ENCODE measurements at places on chromosomes 1 and 21.

DNA sequence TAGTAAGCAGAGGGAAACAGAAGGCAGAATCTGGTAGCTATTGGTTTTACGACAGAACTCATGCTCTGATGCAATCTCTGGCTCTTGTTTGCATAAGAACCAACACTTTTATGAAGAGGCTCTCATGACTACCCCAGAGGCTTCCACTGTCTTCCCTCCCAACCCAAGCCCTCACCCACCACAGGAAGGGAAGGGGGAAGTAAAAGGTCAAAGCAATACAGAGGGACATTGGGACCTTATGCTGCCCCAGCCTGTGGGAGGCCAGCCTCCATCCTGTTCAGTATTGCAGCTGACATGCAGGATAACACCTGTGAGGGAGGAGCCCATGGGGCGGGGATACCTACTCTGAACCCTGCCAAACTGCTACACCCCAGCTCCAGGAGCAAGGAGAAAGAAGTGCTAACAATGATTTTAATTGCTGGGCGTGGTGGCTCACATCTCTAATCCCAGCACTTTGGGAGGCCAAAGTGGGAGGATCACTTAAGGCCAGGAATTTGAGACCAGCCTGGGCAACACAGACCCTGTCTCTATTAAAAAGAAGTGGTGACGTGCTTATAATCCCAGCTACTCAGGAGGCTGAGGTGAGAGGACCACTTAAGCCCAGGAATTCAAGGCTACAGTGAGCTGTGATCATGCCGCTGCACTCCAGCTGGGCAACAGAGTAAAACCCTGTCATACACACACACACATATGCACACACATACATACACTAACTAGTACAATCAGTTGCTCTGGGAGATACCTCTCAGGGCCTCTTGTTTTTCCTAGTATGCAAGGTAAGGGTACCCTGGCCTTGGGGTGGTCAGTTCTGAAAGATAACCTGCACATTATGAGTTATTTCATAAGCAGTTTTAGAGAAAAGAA, 9.5 kb downstream of the MR1 start:
- DNase-seq: no peak

- DNase-seq: no peak
Measured at GRCh38 chr1:114446198-114446597, 64.8 kb downstream of the TRIM33 start.

DNA sequence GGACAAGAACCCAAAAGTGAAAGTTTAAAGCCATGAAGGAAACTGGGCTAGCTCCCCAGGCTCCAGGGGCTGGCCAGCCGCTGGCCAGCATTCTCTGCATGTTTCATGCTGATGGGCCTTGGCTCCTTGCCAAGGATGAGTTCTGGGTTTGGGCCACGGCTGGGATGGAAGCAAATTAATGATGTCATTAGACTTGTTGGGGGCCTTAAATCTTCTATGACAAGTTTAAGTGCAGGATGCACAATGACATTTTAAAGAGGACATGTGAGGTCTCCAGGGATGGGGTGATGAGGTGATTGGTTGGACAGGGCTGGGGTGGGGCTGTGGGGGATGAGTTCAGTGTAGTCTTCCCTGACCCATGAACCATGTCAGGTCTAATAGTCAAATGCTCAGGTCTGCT, 199.6 kb downstream of the TRABD2B start:
- DNase-seq: no peak

GRCh38 chr1:62724430-62724829, 36.2 kb upstream of the DOCK7 start:
- no peak for DNase-seq

DNA sequence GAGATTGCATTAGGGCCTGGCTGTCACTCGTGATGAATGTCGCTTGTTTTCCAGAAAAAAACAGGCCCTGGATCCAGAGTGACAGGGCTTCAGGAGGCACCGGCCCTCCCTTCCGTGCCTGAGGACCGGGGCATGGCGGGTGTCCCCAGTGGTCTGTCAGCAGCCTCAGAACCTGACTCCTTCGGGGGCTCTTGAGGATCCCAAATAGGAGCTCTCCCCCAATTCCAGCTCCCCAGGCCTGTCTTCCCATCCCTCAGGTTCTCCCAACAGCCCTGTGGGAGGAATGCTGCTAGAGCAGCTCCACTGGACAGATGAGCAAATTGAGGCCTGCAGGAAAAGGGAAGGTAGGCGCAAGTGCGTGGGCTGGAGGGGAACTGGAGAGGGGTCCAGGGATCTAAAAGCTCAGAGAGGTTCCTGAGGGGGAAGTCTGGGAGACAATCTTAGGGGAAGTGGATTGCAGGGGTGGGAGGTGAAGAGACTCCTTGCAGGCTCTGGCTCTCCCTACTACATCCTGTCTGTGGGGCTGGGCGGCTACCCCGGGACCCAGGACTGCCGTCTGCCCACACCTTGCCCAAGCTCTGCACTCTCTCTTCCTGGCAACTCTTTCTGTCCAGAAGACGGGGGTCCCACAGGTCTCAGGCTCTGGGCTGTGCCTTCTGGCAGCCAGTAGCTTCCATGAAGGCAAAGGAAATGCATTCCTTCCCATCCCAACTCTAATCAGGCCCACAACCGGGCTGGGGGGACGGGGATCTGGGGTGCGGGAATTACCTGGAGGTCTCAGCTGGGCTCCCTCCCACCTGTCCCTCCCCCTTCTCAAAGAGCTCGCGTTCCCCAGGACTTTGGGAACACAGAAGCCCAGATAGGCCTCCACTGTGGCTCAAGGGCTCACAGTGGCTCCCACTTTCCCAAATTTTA, 105.7 kb upstream of the CASZ1 start:
- no peak for DNase-seq

GRCh38 chr1:19411612-19412011, 73.7 kb downstream of the CAPZB start:
- no peak for DNase-seq

DNA sequence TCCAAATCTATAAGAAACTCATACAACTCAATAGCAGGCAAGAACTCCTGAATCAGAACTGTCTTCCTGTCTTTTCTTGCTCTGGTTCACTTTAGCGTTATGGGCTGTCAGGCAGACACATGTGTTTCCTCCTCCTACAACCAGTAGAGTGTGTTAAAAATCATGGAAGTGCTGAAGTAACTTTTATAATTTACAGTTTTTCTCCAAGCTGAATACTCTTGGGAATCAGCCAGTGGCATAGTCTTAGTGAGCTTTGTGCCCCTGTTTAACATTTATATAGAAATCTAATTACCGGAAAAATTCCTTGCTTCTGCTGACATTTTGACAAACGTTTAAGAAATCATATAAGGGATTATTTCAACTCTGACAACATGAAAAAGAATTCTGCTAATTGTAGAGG, 113.1 kb upstream of the RGS18 start:
- no peak for DNase-seq

GRCh38 chr1:184889902-184890301, 84.4 kb downstream of the NIBAN1 start:
- no peak for DNase-seq

GRCh38 chr1:56436912-56437417, 142.4 kb downstream of the PLPP3 start:
- no peak for DNase-seq

- no peak for DNase-seq
Measured at GRCh38 chr1:42744148-42744413, 4.0 kb upstream of the CLDN19 start.

DNA sequence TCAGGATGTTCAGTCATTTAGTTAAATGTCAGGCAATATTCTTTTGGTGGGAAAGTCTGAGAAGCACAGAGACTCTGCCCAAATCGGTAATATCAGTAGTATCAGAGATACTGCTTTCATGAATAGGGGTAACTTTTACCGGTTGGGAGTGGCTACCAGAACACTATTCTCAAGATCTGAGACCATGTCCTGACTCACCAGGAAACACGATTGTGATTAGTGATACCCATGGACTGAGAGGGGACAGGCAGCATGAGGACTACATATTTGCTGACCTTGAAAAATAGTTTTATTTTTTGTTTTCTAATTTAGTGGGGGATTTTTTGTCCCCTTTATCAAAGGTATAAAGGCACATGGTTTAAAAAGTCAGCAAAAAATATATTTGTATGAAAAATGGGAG, 76.0 kb upstream of the NEK2 start:
- no peak for DNase-seq

DNA sequence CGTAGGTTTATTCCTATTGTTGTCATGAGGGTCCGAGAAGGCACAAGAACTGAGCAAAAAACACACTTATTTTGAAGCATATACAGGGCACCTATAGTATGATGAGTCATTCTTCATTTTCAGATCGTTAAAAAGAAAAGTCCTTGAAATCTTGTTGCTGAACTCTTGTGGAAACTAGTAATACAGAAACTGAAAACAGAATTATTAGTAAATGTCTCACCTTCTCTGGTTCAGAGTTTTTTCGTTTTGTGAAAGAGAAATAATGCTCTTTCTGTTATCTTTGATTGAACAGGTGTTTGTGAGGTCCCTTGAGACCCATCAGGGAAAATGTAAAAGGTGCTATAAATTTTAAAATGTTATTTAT, 102.0 kb upstream of the COA6 start:
- DNase-seq: no peak

DNA sequence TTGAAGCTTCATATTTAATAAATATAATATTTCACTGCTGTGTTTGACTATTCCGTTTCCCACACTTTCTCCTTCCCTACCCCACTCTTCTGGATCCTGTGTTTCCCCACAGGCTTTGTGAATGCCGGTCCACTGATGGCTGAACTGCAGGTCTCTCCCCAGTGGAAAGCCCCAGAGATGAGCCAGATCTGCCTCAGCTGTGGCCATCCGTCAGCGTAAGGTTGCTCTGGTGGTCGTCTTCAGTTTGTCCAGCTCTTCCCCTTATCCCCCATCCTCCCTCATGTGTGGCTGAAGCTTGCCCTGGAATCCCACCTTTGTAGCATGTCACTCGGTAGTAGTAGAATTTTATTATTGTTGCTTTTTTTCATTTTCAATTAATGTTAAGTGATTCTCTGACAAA, 11.4 kb downstream of the SMAP2 start:
- DNase-seq: no peak

- no peak for DNase-seq
Measured at GRCh38 chr1:197302775-197303174, 34.7 kb downstream of the CRB1 start.

GRCh38 chr1:147771226-147772125, 11.1 kb upstream of the GJA5 start:
- no peak for DNase-seq

- no peak for DNase-seq
Measured at GRCh38 chr1:24749252-24749651, 4.0 kb downstream of the CLIC4 start.

GRCh38 chr1:199550199-199551065, 477.1 kb upstream of the NR5A2 start:
- no peak for DNase-seq

- DNase-seq: no peak
Measured at GRCh38 chr1:146051452-146051851, 29.9 kb upstream of the HJV start.

- DNase-seq: no peak
Measured at GRCh38 chr21:28253338-28253737, 739.3 kb downstream of the LTN1 start.

DNA sequence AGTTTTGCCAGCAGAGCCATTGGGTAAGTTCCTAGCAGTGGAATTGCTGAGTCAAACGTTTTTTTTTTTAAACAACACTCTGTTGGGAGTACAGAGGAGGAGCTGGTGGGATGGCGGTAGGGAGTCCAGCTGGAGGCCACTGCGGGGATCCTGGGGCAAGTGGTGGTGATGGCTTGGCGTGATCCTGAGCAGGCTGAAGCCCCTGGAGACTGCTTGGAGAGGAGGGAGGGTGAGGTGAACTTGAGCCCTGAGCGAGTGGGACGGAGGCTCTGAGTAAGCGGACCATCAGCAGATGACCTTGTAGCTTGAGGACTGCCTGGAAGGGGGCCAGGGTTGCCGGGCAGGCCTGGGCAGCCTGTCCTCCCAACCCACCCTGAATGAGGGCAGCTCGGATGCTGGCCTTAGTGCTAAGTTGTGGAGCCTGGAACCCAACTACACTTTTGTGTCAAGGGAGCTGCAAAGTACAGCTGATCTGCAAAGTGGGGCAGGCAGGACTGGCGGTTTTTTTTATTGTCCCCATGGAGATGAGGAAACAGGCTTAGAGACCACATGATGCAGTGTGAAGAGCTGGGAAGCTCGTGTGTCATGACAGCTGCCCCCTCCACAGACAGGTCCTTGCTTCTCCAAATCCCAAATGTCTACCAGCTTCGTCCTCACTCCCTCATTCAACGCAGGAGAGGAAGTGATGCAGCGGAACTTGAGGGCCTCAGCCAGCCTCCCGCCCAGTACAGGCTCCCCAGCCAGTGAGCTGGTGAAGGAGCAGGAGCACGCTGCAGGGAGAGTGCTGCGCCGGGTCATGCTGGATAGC, 20.2 kb downstream of the MRPL37 start:
- DNase-seq: no peak

GRCh38 chr1:155504207-155504606, 58.4 kb downstream of the ASH1L start:
- no peak for DNase-seq

DNA sequence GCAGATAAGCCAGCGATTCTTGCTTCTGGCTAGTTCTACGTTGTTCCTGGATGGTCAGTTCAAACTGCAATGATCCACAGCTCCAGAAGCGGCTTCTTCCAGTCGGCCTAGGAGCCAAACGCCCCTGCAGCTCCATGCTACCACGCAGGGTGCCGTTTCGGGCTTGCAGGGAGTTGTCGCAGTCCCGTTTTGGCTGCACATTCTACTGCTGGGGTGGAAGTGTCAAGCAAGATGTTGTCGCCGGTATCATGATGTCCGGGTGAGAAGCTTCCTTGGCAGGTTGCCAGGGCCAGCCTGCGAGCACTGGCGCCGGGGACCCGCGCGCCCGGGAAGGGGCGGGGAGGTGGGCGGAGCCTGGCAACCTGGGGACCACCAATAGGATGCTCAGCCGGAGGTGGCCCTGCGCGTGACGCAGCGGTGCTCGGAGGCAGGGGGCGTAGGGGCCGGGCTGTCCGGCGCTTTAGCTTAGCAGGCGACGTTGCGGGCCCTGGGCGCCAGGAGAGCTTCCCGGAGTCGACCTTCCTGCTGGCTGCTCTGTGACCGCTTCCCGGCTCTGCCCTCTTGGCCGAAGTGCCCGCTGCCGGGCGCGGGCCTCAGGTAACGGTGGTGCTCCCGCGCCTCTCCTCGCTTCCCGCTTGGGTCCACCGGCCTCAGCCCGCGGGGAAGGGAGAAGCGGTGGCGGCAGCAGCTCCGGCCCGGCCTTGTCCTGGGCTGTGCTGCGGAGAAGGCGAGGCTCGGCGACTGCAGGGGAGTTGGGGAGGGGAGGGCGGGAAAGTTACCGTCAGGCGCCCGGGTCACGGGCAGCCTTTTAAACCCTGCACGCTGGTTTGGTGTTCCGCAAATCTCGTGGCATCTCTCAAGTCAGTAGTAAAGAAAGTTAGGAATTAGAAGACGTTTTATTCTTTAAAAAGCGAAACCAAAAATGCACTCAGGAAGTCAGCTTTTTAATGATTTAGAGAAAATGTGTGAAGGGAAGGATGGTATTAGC, at the start of gene SOAT1:
Gene SOAT1 (plus strand): TSS at position 458 of the 988 bp plus-strand sequence. CDS start 8,888 bp downstream, outside the sequence.
- DNase-seq: peak; percentile 89

- no peak for DNase-seq
Measured at GRCh38 chr1:28114844-28115243, 26.4 kb upstream of the EYA3 start.

- DNase-seq: peak; percentile 14
Measured at GRCh38 chr21:44090325-44090724, 16.9 kb upstream of the PWP2 start.
